Motor neuron (in vitro differentiated cells): ENCODE measurements at places on chromosomes 3 and 15. TPM values are rescaled to one million over a fixed set of nuclear protein-coding genes. Genes with fewer than 3 reads are reported as not detected.

The TPRG1 gene
- total RNA-seq: 0.79 and 1.5 TPM in 2 replicates

The TMEM108 gene
- 6.3 and 9.2 TPM in 2 replicates for total RNA-seq

The ITIH1 gene
- total RNA-seq: 0.71 TPM in 1 of 2 replicates, not detected in the other

GRCh38 chr3:128572644-128573105 is 77.9 kb downstream of the RPN1 start:
- ATAC-seq: no peak

- ATAC-seq: no peak
Measured at GRCh38 chr3:178001670-178002101, 534.5 kb upstream of the KCNMB2 start.

- no peak for ATAC-seq
Measured at GRCh38 chr15:41466711-41467110, 27.0 kb upstream of the ITPKA start.

DNA sequence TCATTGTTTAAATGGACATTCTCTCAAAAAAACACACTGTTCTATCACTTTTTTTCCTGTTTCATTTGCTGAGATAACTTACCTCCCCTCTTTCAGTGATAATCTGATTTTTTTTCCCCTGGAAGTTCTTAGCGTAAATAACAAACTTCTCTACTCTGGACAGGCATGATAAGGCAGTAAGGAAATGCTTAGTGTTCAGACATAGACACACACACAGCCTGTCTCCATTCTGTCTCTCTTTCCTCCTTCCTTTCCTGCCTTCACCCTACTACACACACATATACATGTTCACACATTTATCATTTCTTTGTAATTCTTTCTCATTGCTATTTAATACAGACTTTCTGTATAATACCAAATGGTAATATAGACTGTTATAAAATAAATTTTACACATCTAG is 470.8 kb upstream of the ROBO1 start:
- no peak for ATAC-seq

- no peak for ATAC-seq
Measured at GRCh38 chr15:78992416-78993256, 47.8 kb upstream of the CTSH start.

DNA sequence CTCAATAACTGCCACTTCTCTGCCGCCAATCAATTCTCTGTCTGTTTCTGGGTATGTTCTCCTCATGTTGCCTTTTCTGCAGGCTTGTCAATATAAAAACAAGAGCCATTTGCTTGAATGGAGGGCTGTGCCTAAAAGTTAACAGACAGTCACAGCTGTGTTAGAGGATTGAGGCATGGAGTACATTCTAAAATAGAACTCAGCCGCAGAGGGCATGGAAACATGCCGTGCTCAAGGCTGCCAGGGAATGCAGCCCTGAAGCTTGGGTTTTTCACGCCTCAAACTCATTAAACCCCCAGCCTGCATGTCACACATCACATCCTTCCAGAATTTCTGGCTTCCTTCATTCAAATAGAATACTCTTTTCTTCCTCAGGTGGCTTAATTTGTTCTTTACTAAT is 166.6 kb downstream of the TPRG1 start:
- ATAC-seq: no peak

GRCh38 chr3:103624271-103624670 is 1189.5 kb downstream of the ZPLD1 start:
- ATAC-seq: no peak
